ENCODE measurements at places on chromosomes 16 and 17.

DNA sequence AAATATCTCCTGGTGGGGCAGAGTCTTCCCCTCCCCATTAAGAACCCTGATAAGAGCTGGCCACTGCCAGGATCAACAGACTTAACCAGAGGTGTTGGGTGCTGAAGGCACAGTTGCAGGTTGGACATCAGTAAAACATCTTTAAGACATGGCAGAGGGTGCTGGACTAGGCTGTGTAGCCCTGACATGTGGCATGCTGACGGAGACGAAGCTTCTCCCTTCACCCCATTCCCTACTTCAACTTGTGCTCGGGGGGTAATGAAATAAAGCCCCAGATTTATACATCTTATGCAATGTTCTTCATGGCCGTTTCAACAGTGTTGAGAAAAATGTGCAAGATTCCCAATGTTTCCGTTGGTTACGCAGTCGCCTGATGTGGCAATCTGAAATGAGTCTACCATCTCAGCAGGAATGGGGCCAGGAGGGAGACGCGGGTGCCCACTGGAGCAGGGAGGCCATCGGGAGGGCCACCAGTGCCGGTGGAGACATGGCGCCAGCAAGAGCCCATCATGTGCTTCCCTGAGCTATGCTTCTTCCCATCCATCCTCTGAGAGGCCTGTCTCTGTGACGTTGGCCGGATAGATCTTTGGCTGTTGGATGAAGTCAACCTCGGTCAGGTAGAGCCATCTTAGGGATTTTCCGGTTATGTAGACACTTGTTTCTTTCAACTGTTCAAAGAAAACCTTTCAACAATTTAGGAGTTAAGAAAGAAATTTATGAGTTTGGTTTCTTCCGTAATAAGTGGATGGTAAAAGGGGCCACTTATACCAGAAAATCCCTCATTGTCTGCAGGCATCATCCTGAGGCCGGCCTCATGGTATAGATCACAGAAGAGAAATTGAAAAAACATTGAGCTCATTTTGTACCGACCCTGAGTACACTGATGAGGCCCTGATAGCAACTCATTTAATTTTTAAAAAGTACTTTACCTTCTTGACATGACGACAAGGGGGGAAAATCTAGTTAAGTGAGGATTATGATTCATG is 6.4 kb downstream of the IRF8 start:
- DNase-seq: no peak

DNA sequence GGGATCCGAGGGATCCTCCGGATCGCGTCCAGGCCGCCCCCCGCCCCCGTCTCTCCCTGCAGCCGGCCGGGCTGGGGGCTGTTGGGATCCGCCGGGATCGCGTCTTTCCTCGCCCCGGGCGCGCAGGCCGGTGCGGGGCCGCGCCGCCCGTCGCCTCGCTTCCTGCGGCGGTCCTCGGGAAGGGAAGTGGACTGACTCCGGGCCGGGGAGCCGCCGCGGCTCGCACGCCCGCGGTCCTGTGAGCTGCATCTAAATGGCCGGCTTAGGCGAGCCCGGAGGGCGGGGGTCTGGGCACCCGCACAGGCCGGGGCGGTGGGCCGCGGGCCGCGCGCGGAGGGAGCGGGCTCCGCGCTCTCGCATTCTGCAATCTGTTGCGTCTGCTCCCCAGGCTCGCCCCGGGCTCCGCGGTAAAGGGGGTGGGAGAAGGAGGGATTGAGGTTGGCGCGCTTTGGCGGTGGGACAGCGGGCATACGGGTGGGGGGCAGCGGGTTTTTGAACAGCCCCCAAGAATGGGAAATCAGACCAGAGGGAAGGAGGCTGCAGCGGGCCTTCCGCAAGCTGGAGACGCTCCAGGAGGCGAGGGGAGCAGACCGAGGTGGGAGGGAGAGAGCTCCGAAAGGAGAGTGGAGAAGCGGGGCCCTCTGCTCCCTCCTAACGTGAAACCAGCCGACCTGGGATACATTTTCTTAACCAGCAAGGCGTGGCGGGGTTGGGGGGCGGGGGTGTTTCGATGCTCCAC is 2.2 kb downstream of the TMEM132E start:
- no peak for DNase-seq

DNA sequence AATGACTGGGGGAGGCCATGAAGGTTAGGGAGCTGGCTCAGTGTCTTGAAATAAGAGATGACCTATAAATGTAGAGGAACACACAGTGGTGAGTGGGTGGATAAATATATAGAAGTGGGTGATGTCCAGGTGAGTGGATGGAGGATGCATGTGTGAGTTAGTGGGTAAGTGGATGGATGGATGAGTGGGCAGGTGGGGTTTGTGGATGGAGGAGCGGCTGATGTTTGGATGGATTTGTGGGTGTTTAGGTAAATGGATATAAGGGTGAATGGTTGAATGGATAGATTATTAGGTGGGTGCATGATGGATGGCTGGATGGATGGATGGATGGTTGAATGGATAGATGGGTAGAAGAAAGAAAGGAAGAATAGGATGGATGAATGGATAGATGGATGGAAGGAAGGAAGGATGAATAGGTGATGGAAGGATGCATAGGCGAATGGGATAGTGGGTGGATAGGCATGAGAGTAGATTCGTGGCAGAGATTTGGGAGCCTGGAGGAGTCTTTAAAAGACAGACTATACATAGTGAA is 19.1 kb upstream of the TAC4 start:
- DNase-seq: no peak

- DNase-seq: no peak
Measured at GRCh38 chr17:68627956-68628575, 26.9 kb upstream of the FAM20A start.

GRCh38 chr16:88758227-88758943 is 26.6 kb downstream of the PIEZO1 start:
- no peak for DNase-seq

- no peak for DNase-seq
Measured at GRCh38 chr17:30224419-30224960, 11.0 kb downstream of the SLC6A4 start.

DNA sequence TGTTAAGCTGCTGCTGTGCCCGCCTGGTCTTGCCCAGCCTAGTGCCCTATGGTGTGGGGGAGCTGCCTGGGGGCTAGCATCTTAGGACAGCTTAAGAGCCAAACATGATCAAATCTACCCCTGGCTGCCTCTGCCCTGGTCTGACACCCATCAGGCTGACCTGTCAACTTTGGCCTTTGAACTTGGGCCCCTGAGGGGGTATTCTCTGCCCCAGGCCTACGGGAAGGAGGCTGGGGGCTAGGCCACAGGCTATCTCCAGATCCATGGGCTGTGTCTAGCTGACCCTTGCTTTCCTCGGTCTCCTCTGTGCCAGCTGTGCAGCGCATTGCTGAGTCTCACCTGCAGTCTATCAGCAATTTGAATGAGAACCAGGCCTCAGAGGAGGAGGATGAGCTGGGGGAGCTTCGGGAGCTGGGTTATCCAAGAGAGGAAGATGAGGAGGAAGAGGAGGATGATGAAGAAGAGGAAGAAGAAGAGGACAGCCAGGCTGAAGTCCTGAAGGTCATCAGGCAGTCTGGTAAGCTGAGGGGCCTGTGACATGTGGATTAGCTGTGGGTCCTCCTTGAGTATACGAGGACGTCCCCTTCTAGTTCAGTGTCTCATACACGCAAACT is 3.3 kb upstream of the STARD3 start:
- no peak for DNase-seq

GRCh38 chr17:20307326-20307910 is 159.9 kb downstream of the LGALS9B start:
- DNase-seq: no peak

DNA sequence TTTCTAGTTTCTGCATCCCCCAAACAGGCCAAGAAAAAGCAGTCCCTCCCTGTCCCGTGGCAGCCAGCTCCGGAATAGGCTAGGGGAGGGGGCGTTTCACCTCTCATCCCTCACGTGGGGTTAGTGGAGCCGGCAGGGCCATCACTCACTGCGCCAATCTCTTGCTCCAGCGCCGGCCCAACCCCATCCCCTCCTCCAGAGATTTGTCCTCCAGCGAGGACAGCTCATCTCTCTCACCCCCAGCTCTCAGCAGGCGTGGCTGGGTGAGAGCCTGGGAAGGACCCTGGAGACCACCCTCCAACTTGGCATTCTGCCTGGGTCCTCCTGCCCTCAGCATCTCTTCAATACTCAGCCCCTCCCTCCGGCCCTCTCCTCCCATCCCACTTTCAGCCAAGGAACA is 74.1 kb downstream of the TMEM132E start:
- DNase-seq: no peak

DNA sequence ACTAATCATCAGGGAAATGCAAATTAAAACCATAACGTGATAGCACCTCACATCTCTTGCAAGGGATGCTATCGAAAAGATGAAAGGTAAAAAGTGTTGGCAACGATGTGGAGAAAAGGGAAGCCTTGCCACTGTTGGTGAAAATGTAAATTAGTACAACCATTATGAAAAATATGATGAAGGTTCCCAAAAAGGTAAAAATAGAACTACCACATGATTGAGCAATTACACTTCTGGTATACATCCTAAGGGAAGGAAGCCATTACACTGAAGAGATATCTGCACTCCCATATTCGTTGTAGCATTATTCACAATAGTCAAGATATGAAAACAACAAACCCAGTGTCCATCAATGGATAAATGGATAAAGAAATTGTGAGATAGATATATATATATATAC is 21.5 kb downstream of the ABCA10 start:
- DNase-seq: no peak

DNA sequence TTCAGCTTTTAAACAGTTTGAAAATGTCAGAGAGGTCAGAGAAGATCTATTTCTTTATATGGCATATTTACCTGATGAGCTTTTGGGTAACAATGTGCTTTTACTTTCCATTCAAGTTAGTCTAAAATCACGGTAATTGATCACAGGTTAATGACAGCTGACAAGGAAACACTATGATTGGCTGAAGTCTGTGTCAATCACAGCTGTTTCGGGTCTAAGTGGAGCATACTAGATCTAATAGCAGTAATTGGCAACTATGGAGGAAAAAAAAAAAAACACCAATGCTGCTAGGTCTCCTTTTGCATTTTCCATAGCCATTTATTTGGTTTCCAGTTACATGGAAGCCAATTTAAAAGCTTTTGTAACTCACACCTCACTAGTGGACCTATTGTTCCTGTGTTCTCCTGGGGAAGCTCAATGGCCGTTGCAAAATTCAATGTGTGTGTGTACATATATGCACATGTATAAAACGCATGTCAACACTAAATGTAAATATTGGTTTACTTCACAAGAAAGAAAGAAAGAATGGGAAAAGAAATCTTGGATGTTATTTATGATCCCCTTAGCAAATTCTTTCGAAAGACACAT is 568.3 kb upstream of the ZFHX3 start:
- no peak for DNase-seq

- no peak for DNase-seq
Measured at GRCh38 chr17:16294560-16294959, 58.7 kb downstream of the CENPV start.

- peak; percentile 3 for DNase-seq
Measured at GRCh38 chr16:76639685-76640289, 362.6 kb downstream of the CNTNAP4 start.

DNA sequence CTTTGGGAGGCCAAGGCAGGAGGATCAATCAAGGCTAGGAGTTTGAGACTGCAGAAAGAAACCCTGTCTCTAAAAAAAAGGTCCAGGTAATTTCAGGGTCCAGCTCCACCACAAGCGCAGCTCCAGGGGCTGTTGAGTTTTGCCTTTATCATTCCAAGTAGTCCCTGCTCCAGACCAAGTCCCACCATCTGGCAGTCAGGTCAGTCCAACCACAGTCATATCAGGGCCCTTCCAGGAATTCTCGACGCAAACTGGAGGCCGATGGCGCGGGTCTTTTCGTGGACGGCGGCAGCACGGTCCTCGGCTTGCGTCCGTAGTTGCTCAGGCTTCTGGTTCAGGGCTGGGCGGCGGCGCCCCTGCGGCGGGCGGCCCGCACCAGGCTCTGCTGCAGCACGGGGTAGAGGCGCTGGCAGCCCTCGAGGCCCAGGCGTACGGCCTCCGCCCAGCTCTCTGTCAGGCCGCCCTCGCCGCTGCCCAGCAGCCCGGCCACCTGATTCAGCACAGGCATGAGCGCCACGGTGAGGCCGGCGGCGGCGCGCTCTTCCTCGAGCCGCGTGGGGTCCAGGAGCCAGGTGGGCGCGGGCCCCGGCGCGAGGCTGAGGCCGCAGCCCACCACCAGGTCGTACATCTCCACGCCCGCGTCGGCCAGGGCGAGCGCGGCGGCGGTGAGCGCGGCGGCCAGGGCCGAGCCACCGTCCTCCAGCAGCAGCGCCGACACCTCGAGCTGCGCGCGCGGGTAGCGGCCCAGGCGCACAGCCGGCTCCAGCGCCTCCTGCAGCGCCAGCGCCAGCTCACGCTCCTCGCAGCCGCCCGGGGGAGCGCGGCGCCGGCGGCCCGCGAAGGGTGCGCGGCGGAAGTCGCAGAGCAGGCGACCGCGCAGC is 752 bp downstream of the EXOSC6 start:
- peak; percentile 56 for DNase-seq

- no peak for DNase-seq
Measured at GRCh38 chr16:2465653-2466415, 5.3 kb upstream of the NTN3 start.

DNA sequence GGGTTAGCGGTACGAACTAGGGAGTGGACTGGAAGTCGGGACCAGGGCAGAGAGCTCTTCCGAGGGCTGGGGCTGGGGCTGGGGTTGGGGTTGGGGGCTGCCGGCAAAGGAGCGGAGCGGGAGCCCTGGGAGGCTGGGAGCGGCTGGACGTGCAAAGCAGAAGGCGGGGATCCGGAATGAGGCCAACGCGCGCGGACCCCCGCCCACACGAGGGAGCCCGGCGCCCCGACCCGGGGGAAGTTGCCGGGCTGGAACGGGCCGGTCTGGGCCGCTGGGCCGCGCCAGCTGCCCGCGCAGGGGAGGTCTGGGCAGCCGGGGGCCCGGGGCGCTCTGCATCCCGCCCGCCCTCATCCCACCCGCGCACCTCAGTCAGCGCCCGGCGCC is 323 bp downstream of the ST3GAL2 start:
- DNase-seq: peak; percentile 17

- no peak for DNase-seq
Measured at GRCh38 chr17:41737680-41738023, 3.2 kb upstream of the HAP1 start.

DNA sequence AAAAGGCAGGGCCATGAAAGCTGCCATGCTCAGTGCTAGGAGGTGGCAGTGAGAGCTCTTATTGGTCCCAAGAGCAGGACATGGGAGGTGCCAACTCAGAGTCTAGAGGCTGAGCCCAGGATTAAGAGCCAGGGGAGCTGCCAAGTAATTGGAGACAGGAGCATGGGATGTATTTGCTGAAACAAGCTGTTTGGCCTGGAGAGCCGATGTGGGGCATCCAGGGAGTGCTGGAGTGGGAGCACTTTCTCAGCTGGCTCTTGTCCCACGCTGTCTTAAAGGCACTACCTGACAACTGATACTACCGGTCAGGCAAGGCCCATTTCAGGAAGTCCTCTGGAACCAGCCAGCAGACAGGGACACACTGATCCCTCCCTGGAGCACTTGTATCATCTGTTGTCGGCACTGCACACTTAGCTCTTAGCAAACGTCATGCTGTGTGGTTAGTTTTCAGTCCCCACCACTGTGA is 19.3 kb downstream of the ANKFN1 start:
- DNase-seq: no peak

DNA sequence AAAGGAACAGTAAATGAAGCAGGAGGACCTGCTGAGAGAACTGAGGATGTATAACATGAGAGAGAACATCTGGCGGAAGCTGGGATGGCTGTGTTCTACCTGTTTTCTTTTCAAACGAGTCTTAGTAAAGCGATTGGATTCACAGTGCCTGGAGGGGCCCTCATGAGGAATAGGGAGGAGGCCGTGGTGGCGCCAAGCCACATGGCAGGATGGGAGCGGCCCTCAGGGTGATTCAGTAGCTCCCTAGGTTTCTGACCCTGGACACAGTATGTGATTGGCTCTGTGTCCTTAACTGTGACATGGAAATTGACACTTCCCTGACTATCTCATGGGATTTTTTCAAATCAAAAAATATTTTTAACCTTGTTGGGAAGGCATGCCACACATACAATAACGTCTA is 32.1 kb downstream of the USP43 start:
- DNase-seq: no peak

Measured in activated CD4-positive, alpha-beta T cell treated with anti-CD3 and anti-CD28 coated beads for 48 hours (primary cell).